ENCODE measurements at places on chromosomes 4 and X.

GRCh38 chr4:26144526-26145155 lies 176.2 kb upstream of the RBPJ start:
- DNase-seq = no peak

- no peak for DNase-seq
Measured at GRCh38 chrX:71545364-71545763, 12.5 kb downstream of the OGT start.

GRCh38 chr4:78569306-78569821 lies 17.8 kb downstream of the ANXA3 start:
- DNase-seq = peak; percentile 46

- DNase-seq = no peak
Measured at GRCh38 chr4:55553441-55554201, 6.9 kb upstream of the CLOCK start.

GRCh38 chrX:111257733-111258132 lies 12.6 kb downstream of the CAPN6 start:
- DNase-seq = no peak

- DNase-seq = no peak
Measured at GRCh38 chr4:154616731-154617130, 4.3 kb upstream of the FGG start.

DNA sequence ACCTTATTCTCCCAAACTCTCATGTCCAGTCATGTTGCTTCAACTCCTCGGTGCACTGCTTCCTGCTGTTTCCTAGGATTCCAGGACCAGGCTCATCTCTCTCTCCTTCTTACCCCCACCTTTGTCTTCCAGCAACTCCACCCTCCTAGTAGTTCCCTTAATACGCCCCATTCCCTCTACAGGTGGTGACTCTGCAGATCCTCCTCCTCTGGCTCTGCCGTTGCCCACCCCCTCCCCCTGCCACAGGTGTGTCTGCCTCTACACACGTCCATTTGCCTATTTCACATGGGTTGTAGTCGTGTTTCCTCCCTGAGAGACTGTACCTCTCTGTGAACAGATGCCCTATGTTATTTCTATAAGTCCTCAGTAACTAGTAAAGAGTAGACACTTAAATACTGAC lies 32.4 kb downstream of the CDS1 start:
- DNase-seq = no peak

GRCh38 chr4:28357990-28358389 lies 1497.3 kb downstream of the STIM2 start:
- no peak for DNase-seq

- no peak for DNase-seq
Measured at GRCh38 chrX:154795016-154795415, 10.3 kb downstream of the MPP1 start.

DNA sequence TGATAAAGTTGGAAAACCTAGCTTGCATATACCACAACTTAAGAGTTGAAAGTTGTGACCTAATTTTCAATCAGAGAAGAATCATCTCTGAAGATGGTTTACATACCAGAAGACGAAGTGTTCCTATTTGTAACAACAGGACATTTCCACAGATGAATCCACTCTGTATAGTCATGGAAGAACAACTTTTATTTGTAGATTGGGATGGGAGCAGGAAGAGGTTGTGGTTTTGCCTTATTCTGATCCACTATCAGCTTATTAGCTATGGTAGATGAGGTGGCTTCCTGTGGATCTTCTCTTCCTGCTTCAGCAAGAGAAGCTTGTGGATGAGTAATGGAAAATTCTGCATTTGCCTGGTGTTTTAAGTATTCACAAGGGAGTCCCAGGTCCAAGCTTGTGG lies 18.6 kb upstream of the SUPT20HL1 start:
- peak; percentile 7 for DNase-seq

GRCh38 chrX:40318801-40319200 lies 221.0 kb upstream of the BCOR start:
- DNase-seq = no peak

GRCh38 chrX:105837232-105837631 lies 14.9 kb downstream of the NRK start:
- DNase-seq = peak; percentile 71

GRCh38 chr4:146643812-146644401 lies 5.2 kb downstream of the POU4F2 start:
- DNase-seq = no peak

DNA sequence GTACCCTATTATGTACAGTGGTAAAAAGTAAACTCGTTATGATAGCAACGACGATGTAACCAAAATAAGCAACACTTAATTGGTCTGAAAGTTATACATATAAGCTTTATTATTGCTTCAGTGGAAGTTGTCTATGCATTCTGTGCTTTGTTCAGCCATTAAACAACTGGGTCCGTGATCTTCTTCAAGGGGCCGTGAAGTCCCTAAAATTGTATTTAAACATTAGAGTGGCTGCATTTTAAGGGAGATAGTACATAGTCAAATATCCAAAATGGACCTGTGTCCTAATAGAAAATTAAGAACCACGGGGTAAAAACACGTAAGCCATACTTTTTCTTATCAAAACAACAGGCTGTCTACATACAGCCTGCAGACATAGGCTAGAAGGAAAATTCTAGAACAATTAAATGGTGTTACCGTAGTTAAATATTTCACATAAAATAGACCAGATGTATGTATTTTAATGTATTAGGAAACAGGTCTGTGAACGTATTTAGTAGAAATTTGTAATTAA lies 2.1 kb downstream of the GUCY1A1 start:
- no peak for DNase-seq

- no peak for DNase-seq
Measured at GRCh38 chrX:119828446-119828845, 24.3 kb downstream of the UPF3B start.

DNA sequence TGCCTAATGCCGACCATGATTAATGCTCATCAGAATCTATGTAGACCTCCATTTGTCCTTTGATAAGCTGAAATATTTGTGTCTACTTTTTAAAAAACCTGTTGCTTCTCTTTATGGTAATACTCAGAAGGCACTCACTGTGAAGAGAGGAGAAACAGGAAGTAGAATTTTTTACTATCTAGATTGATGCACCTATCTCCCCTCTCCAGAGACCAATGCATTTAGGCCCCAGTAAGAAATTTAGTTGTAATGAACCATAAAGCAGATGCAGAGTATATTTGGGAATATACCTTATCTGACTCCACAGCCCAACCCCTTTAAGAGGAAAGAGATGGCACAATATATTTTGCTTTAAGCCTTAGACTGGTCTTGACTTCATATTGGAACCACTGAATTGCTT lies 11.1 kb downstream of the TBL1X start:
- no peak for DNase-seq

DNA sequence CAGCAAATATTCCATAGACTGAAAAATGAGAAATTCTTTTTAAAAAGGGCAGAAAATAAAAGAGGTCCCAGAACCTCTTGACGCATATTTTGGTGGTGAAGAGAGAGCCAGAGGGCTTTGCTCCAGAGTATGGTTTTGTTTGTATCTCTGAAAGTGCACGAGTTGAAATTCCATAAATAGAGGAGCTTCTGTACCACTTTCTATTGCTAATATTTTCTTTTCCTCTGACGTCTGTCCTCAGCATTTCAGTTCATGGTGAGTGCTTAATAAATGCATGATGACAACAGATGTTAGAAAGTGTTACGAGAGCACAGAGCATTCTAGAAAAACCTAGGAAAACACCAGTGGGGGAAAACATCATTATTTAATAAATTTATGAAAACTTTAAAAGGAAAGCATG lies 145.6 kb downstream of the AMELX start:
- no peak for DNase-seq

GRCh38 chr4:101259876-101260275 lies 87.5 kb downstream of the PPP3CA start:
- no peak for DNase-seq

- no peak for DNase-seq
Measured at GRCh38 chr4:10031668-10032590, 10.6 kb upstream of the SLC2A9 start.
